Effector memory CD8-positive, alpha-beta T cell (primary cell): ENCODE measurements at places on chromosomes 11 and 22.

- peaks cover 64% of the 10 kb centered on the region for H3K4me1 ChIP-seq
- H3K27me3 ChIP-seq: no peaks in the 10 kb centered on the region
- DNase-seq: no peak
- H3K4me3 ChIP-seq: no peak overlapping the region
- H3K27ac ChIP-seq: no peak overlapping the region
Measured at GRCh38 chr11:122853261-122853660, 15.0 kb downstream of the CRTAM start.

DNA sequence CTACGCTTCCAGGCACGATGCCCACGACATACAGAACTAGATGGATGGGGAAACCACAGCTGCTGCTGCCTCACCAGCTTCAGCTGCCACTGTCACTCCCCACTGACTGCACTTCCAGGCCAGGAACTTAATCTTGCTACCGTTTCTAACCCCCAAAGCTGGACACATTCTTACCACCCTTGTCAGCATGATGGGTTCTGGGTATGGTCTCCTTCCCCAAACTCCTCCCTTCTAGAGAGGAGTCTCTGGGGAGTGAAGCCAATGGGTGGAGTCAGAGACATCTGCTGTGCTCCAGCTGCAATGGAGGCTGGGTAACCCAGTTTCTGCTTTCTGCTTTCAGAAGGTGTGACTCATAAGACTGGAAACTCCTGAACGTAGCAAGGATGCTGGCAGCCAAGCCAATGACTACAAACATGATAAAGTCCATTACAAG, 87.0 kb upstream of the THY1 start:
- H3K27me3 ChIP-seq: peaks cover 18% of the 10 kb centered on the region
- H3K4me1 ChIP-seq: peaks cover 2% of the 10 kb centered on the region
- H3K36me3 ChIP-seq: no peaks in the 10 kb centered on the region
- no peak for DNase-seq
- H3K27ac ChIP-seq: no peak overlapping the region

DNA sequence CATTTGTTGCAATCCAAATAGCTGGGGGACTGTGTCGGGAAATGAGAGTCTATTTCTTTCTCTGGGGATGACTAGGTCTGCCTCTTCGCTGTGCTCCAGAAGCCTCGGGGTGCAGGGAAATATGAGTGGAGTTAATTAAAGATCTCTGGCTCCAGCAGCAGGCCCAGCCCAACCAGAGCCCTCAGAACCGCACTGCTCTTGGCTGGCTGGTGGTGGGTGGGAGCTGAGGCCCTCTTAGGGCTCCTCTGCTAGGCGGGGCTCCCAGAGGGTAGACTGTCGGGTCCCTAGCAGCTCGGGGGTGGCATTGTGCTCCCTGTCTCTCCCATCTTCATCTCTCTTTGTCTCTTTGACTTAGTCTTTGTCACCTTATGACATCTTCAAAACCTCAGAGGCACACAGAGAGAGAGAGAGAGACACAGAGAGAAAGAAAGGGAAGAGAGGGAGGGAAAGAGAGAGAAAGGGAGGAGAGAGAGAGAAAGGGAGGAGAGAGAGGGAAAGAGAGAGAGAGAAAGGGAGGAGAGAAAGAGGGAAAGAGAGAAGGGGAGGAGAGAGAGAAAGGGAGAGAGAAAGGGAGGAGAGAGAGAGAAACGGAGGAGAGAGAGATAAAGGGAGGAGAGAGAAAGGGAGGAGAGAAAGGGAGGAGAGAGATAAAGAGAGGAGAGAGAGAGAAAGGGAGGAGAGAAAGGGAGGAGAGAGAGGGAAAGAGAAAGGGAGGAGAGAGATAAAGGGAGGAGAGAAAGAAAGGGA, 20.2 kb downstream of the MPPED1 start:
- no peaks in the 10 kb centered on the region for H3K4me1 ChIP-seq
- no peak for DNase-seq
- no peaks in the 10 kb centered on the region for H3K36me3 ChIP-seq
- H3K4me3 ChIP-seq: no peak overlapping the region
- H3K27me3 ChIP-seq: peaks cover 94% of the 10 kb centered on the region

DNA sequence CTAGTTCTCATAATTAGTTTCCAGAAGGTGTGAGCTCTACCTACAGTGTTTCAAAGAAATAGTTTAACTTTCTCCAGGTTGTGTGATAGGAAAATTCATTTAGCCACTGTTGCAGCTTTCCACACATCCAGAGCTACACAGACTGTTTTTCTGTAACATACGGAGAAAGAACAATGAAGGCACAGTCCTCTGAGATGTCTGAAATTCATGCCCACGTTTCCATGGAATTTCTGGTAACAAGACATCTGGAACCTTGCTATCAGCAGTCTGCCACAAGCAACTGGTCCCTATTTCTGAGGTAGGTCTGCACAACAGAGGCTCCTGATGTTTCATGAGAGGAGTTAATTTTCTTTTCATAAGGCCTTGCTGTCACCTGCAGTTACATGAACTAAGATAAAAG, 273.3 kb upstream of the C11orf87 start:
- no peaks in the 10 kb centered on the region for H3K27me3 ChIP-seq
- DNase-seq: no peak
- H3K4me1 ChIP-seq: no peaks in the 10 kb centered on the region
- no peaks in the 10 kb centered on the region for H3K36me3 ChIP-seq
